ENCODE measurements at places on chromosomes 2 and 18. TPM values are rescaled to one million over a fixed set of nuclear protein-coding genes. Genes with fewer than 3 reads are reported as not detected.

SIX2 gene
- not detected for polyA plus RNA-seq

LRRC30 gene
- not detected for polyA plus RNA-seq

CRYGB gene
- polyA plus RNA-seq: not detected

SGPP2 gene
- not detected for polyA plus RNA-seq

MTA3 gene
- polyA plus RNA-seq: 4.5 TPM

C2orf78 gene
- not detected for polyA plus RNA-seq

SPP2 gene
- not detected for polyA plus RNA-seq

NTSR2 gene
- polyA plus RNA-seq: not detected

KIAA2012 gene
- not detected for polyA plus RNA-seq

DCC gene
- not detected for polyA plus RNA-seq

CFC1 gene
- polyA plus RNA-seq: not detected

ABCB11 gene
- not detected for polyA plus RNA-seq

REG1B gene
- polyA plus RNA-seq: not detected

FBLN7 gene
- not detected for polyA plus RNA-seq

L3MBTL4 gene
- polyA plus RNA-seq: 5.7 TPM

ANKRD62 gene
- not detected for polyA plus RNA-seq

FN1 gene
- polyA plus RNA-seq: 2.0 TPM
